ENCODE measurements at places on chromosomes 3 and 15. TPM values are rescaled to one million over a fixed set of nuclear protein-coding genes. Genes with fewer than 3 reads are reported as not detected.

The FOXB1 gene
- total RNA-seq = 6.7 TPM

The TNIK gene
- total RNA-seq = 67.0 TPM

The POPDC2 gene
- 2.0 TPM for total RNA-seq

The HRG gene
- total RNA-seq = not detected

The TF gene
- 3.9 TPM for total RNA-seq

DNA sequence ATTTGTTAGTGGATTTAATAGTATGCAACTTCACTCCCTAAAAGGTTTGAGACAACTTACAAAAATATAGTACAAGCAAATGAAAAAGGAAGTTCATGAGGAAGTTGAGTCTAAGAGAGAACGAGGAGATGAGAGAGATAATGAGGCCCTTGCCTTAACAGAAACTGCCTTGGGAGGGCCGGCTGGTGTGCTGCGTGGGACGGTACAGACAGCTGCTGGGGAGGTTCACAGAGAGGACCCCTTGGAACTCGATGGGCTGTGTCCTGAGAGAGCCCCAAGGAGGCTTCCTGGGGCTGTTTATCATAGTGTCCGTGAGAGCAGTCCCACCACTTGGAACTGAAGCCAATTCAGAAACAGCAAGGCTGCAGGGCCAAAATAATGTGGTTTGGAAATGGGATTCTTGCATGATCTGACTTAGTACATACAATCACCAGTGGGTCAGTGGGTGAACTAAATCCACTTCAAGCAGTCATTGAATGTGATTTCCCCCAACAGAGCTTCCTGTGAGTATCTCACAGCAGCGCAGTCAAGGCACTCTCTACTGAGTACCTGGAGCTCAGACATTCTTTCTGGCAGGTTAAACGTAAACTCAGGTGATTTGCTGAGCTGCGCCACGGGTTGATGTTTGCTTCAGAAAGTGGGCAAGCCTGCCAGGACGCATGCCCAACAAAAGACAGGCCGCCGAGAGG lies 90.8 kb downstream of the CRTC3 start:
- H3K4me1 ChIP-seq = peaks cover 15% of the 10 kb centered on the region
- H3K4me3 ChIP-seq = peak overlapping the region; percentile 43
- H3K27ac ChIP-seq = no peak overlapping the region

DNA sequence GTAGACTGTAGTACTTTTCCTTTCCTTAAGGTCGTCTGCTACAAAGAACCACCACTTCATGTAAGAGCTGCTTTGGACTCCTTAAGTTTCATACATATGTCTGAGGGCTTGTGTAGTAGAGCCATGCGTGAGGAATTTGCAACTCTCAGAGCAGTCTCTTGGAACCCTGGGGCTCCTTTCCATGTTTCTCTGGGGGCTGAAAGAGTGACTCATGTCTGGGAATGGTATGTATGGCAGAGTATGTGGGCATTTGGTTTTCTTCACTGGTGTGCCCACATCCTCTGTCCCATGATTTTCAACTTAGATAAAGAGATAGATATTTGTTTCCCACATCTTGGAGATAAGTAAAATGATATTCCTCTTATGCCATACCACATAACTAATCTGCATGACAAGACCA lies 20.6 kb upstream of the RBM5 start:
- H3K27ac ChIP-seq = no peak overlapping the region
- H3K4me1 ChIP-seq = peaks cover 7% of the 10 kb centered on the region
- no peak for DNase-seq
- peaks cover 2% of the 10 kb centered on the region for H3K27me3 ChIP-seq

DNA sequence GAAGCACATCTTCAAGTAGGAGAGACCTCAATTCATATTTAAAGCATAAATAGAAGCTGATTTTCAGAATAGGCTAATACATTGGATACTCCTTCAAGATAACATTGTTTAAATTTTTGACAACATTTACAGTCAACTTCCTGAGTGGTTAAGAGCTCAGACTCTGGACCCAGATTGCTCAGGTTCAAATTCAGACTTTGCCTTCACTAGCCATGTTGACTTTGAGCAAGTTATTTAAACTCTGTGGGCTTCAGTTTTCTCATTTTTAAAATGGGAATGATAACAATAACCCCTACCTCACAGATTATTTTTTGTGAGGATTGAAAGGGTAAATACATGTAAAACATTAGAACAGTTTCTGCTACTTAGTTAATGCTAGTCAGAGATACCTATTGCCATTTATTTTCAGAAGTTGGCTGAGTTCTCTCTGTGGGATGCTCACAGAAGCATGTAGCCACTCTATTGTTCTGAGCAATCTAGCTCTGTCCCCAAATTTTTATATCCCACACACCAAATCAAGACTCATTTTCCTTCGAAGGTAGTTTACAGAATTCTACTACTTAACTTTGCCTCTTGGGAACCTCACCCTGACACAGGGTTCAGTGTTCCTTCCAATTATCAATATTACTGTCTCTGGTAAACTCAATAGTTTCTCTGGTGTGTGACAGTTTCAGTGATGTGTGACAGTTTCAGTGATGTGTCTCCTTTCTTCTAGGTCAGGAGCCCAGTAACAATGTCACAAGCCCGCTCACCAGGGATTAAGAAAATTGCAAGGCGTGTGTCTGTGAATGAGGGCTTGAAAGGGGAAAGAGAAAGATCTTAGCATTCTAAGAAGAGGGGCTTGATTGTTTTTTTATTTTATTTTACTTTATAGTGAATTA lies 79.4 kb upstream of the OSTN start:
- H3K4me1 ChIP-seq = no peaks in the 10 kb centered on the region
- H3K27me3 ChIP-seq = no peaks in the 10 kb centered on the region
- DNase-seq = no peak
- no peak overlapping the region for H3K4me3 ChIP-seq

Measured in endothelial cell (in vitro differentiated cells).